ENCODE measurements at places on chromosomes 2 and 18.

GRCh38 chr2:105432044-105432399, 33.2 kb upstream of the FHL2 start:
- no peak for DNase-seq

DNA sequence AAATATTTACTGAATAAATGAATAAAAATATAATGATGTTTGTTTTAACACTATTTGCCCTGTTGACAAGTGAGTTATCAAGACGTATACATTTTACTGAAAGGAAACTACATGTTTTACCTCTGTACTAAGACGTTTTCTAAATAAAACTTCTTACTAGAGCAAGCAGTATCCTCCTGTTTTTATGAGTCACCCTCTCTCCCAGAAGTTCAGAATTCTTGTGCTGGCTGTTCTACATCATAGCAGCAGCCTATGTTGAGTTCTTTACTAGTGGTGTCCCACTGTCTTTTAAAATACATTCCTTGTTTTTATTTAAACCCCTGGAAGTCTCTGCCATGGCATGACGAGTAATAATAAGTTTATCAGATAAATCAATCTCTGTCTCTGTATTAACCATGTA, 297.4 kb downstream of the CALCRL start:
- DNase-seq = no peak

- no peak for DNase-seq
Measured at GRCh38 chr18:11425211-11425610, 184.2 kb upstream of the SLC35G4 start.

DNA sequence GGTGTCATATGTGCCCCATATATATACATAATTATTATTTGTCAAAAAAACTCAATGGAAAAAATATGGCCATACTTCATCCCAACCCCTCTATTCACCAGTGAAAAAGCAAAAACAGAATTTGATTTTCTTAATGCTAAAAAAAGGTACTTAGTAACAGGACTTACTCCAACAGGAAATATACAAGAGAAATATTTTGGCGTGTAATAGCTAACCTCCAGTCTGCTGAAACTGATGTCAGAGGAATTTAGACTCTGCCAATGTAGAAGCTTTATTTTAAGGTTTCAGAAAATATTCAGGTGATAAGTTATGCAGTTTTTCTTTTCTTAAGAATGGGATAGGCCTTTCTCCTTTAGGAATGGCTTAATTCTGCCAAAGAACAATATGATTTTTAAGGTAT, 72.6 kb downstream of the TMEFF2 start:
- DNase-seq = no peak

GRCh38 chr2:38185012-38185491, 109.1 kb upstream of the CYP1B1 start:
- no peak for DNase-seq

- no peak for DNase-seq
Measured at GRCh38 chr2:38788306-38788705, 10.3 kb downstream of the GEMIN6 start.
